Hematopoietic multipotent progenitor cell (in vitro differentiated cells): ENCODE measurements at places on chromosomes 12 and 14.

DNA sequence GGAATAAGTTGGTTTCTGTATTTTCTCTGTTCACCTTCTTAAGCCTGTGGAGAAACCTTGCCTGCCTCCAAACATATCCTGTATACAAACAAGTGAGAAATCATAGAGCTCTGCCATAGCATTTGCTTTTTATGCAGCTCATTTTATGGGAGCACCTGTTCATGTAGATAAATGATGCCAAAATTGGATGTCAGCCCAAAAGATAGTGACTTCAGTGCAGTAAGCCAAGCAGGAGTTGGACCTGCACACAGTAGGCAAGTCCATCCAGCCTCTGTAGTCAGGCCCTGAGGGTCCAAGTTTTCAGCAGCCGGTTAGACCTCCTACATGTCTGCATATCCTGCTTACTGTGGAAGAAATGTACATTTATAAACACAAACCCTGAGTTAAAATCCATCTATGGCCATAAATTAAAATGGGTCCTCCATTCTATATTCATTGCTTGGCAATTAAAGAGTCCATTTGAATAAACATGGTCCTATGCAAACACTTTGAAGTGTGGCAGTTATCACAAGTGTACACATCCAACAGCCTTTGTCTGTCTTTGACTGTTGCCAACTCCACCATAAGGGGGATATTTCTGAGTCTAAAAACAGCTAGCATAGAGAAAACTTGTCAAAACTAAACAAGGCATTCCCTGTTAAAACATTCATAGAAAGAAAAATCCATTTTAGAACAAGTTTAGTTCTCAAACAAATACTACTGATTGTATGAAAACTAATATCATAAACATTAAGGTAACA lies 847.8 kb downstream of the RPS29 start:
- DNase-seq: no peak

DNA sequence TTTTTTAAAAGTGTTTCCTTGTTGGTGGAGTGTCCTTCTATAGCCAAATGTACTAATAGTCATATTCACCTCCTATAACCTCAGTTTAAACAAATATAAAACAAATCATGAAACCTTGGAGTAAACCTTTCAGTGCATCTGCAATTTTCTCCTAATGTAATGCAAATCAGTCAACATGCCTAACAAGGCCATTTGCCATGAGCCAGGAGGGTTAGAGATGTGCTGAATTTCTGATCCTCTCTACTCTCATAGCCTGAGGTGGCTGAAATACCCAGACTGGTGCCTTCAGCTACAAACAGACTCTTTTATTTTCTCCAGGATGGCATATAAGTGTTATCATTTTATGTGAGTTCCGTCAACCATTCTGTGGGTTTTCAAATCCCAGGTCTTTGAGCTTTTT lies 908.1 kb downstream of the GALC start:
- no peak for DNase-seq

DNA sequence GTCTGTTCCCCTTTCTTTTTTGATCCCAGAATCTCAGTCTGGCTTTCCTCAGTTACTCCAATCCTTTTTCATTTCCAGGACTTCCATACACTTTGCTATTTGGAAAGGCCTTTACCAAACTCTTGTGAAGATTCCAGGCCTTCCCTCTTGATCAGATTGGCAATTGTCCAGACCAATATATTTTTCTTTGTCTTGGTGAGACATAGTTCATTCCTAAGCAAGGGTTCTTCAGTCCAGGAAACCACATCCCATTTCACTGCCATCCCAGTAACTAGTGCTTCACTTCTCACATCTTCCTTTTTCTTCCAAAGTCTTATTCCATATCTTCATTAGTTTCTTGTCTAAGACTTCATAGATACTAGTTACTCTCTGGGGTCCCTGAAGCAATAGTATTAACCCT lies 2.1 kb upstream of the PTPRQ start:
- DNase-seq: no peak

- no peak for DNase-seq
Measured at GRCh38 chr12:1993871-1994371, 10.3 kb downstream of the DCP1B start.

- DNase-seq: no peak
Measured at GRCh38 chr12:49868952-49869815, 26.3 kb upstream of the BCDIN3D start.

- no peak for DNase-seq
Measured at GRCh38 chr12:65634061-65634460, 190.2 kb upstream of the HMGA2 start.

- DNase-seq: no peak
Measured at GRCh38 chr12:88897723-88898122, 317.5 kb upstream of the KITLG start.

DNA sequence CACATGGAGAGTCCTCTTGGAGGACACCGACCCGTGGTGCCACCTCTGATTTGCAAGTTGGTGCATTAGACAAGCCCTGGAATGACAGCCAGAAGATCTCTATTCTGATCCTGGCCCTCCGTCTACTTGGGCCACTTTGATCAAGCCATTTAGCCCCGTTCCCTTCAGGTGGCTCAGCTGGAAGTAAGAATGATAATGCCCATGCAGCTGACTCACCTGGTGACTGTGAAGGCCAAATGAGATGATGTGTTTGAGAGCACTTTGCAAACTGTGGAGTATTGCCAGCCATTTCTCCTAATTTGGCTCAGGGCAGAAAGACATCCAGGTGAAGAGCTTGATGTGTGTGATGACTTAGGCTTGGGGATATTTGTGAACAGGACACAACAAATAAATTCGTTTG lies 165.9 kb downstream of the ETV6 start:
- no peak for DNase-seq

- no peak for DNase-seq
Measured at GRCh38 chr12:51977320-51977753, 25.8 kb downstream of the ACVR1B start.
